ENCODE measurements at places on chromosomes 7 and 10. TPM values are rescaled to one million over a fixed set of nuclear protein-coding genes. Genes with fewer than 3 reads are reported as not detected.

The AQP1 gene
- total RNA-seq, result 0.34 TPM

The CHST3 gene
- total RNA-seq, result not detected

The ZNF503 gene
- not detected for total RNA-seq

The GARS1 gene
- total RNA-seq, result 158 TPM

The GPR26 gene
- not detected for total RNA-seq

The GNAT3 gene
- not detected for total RNA-seq

The ADCY1 gene
- 7.8 TPM for total RNA-seq

The GIMAP4 gene
- total RNA-seq, result 476 TPM

The ODAD2 gene
- total RNA-seq, result not detected

The DENND2A gene
- total RNA-seq, result not detected

The CALHM3 gene
- not detected for total RNA-seq

The MKX gene
- total RNA-seq, result 0.17 TPM

The CPXM2 gene
- total RNA-seq, result not detected

The CXCL12 gene
- not detected for total RNA-seq

The SVOPL gene
- total RNA-seq, result not detected

The LDB3 gene
- total RNA-seq, result not detected

The SPDYE16 gene
- total RNA-seq, result 0.05 TPM

The MEOX2 gene
- not detected for total RNA-seq

The ZPBP gene
- not detected for total RNA-seq

The OR2A12 gene
- total RNA-seq, result not detected

The YKT6 gene
- total RNA-seq, result 82.8 TPM

The JCAD gene
- 0.78 TPM for total RNA-seq

The SFTPA1 gene
- total RNA-seq, result not detected

The SORCS1 gene
- total RNA-seq, result not detected

The GCK gene
- not detected for total RNA-seq

The CPA2 gene
- total RNA-seq, result not detected

The ERVW-1 gene
- not detected for total RNA-seq

The GPNMB gene
- 1.9 TPM for total RNA-seq

The ASB10 gene
- not detected for total RNA-seq

The TMEM225B gene
- 1.4 TPM for total RNA-seq

The NKX1-2 gene
- not detected for total RNA-seq

The ARL3 gene
- 4.2 TPM for total RNA-seq
